GM04504 (cell line): ENCODE measurements at places on chromosomes 6 and 20.

DNA sequence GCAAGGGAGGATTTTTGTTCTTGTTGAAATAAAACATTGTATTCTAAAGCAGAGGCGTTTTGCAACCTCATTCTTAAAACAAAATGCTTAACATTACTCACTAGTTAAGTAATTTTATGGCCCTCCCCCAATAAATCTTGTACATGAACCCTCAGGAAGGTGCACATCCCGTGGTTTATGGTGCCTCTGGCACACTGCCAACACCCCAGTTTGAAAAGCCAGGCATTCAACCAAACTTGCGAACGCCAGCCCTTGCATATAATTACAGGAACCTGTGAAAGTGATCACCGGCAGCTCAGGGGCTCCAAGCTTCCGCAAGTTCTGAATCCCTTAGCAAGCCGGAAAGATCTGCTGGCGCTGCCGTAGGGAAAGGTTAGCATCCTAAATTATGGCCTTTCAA is 1109.0 kb upstream of the FLRT3 start:
- DNase-seq: no peak

- DNase-seq: no peak
These were observed 168.1 kb upstream of the HDDC2 start for GRCh38 chr6:125469915-125470314.

GRCh38 chr20:38168791-38169589 is 3.9 kb upstream of the TGM2 start:
- no peak for DNase-seq

DNA sequence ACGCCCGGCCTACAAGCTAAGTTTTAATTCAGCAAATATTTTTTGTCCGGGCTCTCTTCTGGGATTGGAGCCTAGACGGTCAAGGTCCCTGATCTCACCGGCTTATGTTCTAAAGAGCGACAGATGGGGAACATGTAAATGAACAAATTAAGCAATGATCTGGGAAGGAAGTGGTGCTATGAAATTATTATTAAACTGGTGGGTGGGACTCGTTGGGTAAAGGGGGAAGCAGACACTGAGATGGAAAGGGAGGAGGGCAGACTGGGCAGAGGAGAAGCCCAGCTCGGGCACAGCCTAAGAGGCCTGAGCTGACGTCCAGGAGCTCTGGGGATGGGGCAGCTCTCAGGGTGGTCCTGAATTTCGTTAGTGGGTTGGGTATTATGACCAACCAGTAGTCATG is 81.8 kb upstream of the AGPAT4 start:
- DNase-seq: no peak

DNA sequence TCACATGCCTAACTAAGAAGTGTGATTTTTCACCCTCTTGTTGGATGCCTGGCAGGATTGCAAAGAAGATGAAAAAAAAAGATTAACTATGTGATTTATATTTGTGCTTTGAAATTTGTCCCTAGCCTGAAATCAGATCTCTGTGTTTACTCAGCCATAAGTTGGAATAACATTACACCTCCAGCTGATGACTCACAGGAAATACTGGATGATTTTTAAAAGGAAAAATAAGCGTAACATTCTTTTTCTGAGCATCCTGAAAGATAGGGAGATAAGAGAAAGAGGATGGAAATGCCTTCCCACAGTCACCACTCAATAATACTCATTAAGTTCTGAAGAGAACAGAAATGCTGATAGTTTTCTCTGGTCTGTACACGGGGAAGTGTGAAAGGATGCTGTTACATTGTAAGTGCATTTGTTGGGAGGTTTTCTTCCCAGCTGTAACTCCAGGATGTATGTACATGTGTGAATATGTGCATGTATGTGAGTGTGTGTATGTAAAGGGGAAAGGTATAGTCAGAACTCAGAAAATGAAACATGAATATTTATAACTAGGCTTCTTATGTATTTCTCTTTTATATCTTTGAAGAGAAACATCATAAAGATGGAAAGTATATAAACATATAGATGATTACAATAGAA is 37.4 kb upstream of the RIPPLY2 start:
- DNase-seq: no peak

DNA sequence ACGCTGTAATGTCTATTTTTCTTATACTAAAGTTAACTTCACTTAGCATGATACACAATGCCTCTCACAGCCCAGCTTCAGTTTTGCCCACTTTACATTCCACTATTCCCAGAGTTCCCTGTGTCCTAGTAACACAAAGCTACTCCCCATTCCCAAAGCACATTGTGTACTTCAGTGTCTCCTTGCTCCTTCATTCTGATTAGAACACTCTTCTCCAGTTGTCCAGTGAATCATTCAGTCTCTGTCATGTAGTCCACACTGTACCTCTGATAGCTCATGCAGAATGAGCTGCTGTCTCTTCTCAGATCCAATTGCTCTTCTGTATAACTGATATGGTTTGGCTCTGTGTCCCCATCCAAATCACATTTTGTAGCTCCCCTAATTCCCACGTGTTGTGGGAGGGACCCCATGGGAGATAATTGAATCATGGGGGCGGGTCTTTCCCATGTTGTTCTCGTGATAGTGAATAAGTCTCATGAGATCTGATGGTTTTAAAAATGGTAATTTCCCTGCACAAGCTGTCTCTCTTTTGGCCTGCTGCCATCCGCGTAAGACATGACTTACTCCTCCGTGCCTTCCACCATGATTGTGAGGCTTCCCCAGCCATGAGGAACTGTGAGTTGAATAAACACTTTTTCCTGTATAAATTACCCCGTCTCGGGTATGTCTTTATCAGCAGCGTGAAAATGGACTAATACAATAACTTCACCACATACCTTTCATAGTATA is 2.1 kb upstream of the TMX4 start:
- no peak for DNase-seq

DNA sequence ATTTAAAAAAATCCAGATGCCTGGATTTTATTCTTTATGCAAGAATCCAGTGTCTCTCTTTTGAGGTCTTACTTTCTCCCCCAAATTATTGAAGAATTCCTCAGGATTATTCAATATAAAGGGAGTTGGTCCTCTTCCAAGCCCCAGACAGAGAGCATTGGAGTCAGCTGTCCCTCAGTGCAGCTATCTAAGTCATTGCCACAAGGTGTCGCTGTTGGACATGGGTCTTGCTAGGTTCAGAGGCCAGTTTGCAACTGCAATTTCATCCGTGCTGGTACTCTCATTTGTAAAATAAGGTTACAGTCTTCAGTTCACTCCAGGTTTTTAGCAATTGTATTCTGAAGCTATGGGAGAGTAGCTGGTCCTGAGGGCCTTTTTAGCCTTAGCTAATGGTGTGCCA is 27.8 kb downstream of the CCN2 start:
- no peak for DNase-seq

GRCh38 chr6:130964808-130965604 is 98.0 kb downstream of the EPB41L2 start:
- DNase-seq: no peak

- DNase-seq: no peak
These were observed 61.4 kb upstream of the TNFAIP3 start for GRCh38 chr6:137805622-137806021.

GRCh38 chr6:93182938-93183479 is 236.3 kb downstream of the EPHA7 start:
- DNase-seq: no peak

- no peak for DNase-seq
These were observed 182.5 kb upstream of the LAMP5 start for GRCh38 chr20:9331707-9332435.

DNA sequence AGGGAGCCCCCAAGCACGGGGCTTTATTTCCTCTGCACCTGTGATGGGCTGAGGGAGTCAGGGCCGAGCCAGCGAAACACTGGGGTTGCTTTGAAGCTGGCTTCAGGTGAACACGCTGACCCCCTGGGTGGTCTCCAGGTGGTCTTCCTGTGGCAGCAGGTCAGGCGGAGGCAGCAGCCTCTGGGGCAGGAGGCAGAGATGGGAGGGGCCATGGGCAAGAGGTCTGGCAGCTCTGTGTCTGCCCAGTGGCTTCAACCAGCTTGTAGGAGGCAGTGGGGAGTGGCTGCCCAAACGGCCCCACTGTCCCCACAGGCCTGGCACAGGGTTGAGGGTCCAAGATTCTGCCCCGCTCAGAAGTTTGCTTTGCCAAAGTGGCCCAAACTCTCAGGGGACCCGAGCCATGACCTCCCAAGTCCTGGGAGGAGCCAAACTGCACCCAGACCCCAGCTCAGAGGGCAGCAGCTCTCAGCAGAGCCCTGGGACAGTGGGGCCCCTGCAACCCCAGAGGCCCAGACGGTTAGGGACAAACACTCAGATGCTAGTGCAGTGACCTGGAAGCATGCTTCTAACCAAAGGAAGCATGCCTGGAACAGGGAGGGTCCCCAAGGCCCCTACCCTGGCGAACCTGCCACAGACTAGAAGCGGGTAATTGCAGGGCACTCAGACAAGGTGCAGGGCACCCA is 15.3 kb downstream of the NTSR1 start:
- no peak for DNase-seq

DNA sequence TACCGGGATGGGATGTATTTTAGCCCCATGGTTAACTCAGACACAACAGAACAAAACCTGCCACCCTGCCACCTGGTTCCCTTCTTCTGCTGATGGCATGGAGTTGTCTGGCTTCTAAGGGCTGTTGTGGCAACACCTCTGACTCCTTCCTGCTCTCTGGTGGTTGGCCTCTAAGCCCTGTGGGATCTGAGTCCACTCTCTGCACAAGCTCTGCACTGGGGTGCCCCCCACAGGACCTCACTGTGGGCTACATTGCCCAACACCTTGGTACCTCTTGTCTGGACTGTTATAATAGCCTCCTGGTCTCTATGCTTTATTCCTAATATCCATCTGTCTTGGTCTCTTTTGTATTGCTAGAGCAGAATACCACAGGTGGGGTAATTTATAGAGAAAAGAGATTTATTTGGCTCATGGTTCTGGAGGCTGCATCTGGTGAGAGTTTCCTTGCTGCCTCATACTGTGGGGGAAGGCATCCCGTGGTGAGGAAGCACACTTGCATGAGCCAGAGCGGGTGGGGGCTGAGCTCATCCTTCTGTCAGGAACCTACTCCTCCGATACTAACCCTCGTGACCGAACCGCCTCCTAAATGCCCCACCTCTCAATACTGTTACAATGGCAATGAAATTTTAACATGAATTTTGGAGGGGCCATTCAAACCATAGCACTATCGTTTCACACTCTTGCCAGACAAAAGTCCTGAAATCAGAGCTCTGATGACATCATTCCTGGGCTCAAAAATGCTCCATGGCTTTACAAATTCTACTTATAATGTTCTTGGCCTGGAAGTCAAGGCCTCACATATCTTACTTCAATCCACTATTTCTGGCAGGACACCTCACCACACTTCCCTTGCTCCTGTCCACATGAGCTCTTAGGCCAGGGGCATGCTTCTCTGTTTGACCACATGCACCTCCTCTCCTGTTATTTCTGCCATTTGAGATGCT is 127.2 kb downstream of the PAX1 start:
- DNase-seq: no peak

DNA sequence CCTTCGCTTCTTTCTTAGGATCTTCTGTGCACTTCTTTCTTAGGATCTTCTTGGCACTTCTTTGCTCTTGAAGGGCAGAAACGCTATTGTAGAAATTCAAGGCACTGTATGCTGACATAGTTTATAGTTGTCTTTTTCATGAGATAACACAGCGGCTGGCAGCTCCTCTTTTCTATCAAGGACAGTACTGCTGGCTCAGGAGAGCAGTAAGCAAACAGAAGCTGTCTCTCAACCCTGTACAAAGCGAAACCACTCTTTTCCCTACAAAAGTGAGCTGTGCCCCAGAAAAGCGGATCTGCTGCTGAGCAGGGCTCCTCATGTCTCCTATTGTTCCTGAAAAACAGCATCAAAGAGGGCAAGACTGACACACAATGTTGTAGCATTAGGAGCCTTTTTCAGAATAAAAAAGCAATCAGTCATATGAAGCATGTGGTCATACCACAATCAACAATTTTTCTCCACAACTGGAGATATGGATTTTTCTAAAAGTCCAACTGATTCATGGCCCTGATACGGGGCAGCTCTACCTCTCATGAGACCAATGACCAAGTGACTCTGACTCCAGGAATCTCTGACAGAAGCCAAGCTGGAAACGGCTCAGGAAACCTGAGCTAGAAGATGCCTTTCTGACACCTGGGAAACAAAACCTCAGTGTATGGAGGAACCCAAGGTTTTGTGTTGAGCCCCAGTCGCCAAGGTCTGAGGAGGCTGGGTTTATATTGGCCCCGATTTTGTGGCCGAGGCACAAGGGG is 255.9 kb downstream of the ESR1 start:
- DNase-seq: no peak

- no peak for DNase-seq
These were observed 193.7 kb upstream of the PROKR2 start for GRCh38 chr20:5510446-5510845.

DNA sequence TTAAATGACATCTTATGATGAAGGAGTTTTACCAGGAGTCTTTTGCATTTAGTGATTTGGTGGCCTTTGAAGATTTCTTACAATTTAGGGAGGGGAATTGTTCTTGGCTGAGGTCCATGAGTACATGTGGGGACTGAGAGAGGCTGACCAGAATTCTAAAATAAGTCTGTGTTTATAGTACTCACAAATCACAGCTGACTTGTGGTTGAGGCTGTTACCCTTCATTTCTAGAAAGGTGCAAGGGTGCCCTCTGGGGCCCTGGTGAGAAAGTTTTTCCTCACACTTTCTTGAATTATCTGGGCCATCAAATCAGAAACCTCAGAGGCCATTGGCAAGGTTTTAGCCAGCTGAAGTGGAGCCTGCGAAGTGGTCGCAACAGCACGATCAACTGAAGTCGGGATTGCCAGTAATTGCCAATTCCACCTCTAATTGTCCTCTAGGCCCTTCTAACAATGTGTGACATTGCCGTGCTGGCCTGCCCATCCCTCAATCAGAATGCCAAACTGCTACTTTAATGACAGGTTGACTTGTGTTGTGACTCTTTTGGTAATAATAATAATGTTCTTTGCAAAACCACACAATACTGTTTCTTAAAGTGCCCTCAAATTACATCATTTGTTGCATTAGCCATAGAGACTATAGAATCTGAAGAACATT is 221.6 kb downstream of the OGFRL1 start:
- DNase-seq: peak; percentile 59

DNA sequence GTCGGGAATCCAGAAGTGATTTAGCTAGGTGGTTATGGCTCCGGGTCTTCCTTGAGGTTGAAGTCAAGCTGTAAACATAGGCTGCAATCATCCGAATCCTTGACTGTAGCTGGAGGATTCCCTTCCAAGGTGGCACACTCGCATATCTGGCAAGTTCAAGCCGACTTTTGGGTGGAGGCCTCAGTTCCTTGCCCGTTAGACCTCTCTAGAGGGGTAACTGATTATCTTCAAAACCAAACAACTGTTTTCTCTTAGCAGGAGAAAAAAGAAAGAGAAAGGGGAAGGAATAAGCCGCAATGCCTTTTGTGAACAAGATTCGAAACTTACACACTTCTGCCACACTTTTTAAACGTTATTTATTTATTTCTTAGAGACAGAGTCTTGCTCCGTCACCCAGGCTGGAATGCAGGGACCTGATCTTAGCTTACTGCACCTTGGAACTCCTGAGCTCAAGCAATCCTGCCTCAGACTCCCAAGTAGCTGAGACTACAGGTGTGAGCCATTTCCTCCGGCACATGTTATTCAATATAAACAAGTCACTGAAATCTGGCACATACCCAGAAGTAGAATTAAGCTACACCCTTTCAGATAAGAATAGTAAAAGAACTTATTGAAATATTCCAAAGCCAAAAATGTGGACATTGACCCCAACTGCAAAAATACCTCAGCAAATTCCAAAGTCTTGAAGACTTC is 76.3 kb downstream of the HFE start:
- DNase-seq: no peak
